ENCODE measurements at places on chromosomes 16 and 17.

GRCh38 chr17:2871720-2872119 lies 75.5 kb downstream of the RAP1GAP2 start:
- DNase-seq: no peak

DNA sequence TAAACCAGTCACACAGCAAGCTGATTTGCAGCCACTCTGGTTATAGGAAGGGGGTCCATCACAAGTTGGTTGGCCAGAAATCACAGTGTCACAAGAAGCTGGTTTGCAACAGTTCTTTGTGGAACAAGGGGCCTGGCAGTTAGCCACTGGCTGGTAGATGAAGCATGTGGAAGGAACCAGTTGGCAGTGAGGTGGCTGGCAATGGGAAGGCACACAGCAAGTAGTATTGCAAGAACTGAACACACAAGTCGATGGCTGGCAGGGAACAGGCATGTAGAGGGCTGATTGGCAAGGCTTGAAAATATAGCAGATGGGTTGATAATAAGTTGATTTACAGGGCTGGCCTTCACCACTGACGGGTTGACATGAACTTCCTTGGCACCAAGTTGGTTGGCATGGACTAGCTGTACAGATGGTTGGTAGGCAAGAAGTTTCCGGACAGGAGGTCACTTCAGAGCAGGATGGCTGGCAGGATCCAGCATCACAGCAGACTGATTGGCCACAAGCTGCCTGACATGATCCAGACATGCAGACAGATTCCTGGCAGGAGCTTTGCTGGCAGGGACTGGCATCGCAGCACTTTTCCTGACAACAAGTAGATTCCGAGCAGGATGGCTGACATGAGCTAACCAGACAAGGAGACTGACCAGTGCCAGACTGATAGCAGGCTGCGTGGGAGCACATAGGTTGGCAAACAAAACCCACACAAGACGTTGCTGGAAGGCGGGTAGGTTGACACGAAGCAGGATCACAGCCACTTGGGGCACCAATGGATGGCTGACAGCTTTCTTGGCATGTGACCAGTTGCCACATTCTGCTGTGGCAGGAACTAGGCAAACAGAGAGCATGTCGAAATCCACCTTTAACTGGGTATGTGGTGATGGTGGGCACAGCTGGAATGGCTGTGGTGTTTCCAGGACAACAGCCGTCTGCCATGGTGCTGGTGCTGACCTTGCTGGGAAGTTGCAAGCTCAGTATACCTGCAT lies at the start of gene KRTAP29-1:
Gene KRTAP29-1, minus strand, starts transcription at position 936 of the 986 bp plus-strand sequence. Its CDS starts 0 bp downstream, at position 936.
- no peak for DNase-seq

DNA sequence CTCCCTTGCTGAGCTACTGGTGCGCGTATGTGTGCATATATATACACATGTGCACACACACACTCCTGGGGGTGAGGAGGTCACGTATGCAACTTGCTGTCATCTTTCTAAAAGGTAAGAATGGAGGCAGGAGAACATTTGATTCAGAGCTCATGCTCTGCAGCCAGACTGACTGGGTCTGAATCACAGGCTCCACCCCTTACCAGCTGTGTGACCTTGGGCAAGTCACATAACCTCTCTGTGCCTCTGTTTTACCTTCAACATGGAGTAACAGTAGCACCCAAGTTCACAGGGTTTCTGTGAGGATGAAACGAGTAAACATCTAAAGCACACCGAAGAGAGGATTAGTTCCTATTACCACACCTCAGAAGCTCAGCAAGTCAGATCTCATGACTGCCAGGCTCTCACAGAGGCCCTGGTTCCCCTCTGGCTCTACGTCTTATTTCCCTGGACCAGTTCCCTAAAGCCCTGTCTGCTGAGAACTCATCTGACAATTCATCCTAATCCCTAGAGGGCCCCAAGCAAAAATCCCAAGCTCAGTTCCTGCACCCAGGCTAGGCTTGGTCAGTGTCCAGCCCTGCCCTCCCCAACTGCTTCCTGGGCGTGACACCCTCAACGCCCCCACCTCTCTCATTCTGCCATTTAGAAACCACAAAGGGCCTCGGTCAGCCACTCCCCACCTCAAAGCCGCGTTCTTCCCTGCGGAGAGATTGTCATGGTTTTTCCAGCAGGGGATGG lies 28.7 kb downstream of the ABR start:
- DNase-seq: no peak

- peak; percentile 73 for DNase-seq
Observed at GRCh38 chr17:75738218-75738802, 17.1 kb downstream of the ITGB4 start.

- DNase-seq: no peak
Observed at GRCh38 chr16:66091471-66091891, 275.0 kb upstream of the CDH5 start.

DNA sequence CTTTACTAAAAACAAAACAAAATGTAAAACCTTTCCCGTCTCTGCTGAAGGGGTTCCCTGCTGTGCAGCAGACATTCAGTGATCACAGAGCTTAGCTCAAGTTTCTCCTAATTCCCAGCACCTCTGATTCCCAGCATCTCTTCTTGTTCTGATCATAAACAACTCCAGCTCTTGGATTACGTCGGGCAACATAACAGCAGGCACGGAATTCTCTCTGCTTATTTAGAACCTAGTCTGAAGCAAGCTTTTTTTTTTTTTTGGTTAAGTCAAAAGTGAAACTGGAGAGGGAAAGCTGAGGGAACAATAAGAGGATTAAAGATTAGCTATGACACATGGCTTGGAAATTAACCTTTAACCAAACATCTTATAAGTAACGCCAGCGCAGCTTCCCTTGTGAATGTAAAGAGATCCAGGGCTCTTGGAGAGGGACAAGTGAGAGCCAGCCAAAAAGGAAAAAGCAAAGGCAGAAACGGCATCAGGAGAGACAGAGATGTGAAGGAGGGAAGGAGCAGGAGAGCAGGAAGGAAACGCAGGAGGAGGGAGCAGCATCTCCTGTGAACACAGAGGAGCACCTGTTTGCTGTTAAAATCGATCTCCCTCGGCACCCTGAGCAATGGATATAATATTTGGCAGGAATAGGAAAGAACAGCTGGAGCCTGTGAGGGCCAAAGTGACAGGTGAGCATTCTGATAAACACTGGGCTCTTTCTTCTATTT lies at the start of gene BCO1:
Gene BCO1, plus strand, starts transcription at position 394 of the 716 bp plus-strand sequence. Its CDS starts 220 bp downstream, at position 614.
- DNase-seq: no peak

GRCh38 chr17:5635949-5636348 lies 51.6 kb upstream of the NLRP1 start:
- DNase-seq: no peak

- no peak for DNase-seq
Observed at GRCh38 chr17:17740615-17741348, 59.5 kb downstream of the RAI1 start.
